ENCODE measurements at places on chromosomes 6 and 20.

GRCh38 chr20:35741892-35742740 lies at the start of gene RBM39:
RBM39 (minus strand) TSS chr20:35742260; CDS start chr20:35740874, 1,386 bp downstream.
- DNase-seq: peak; percentile 100

DNA sequence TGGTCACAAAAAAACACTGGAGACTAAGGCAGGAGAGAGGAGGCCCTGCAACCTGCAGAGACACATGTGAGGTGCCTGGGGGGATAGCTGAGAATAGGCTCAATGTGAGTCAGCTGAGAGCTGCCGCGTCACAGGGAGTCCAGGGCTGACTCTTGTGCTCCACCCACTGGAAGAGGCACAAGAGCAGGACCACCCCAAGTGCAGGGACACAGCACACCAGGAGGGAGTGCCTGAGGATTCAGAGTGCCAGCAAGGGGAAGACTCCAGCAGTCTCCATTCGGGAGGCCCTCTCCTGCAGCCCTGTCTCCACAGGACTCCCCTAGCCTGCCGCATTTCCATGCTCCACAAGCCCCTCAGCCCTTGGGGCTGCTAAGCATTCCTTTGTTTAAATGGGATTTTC lies 105.5 kb downstream of the HUS1B start:
- peak; percentile 7 for DNase-seq

DNA sequence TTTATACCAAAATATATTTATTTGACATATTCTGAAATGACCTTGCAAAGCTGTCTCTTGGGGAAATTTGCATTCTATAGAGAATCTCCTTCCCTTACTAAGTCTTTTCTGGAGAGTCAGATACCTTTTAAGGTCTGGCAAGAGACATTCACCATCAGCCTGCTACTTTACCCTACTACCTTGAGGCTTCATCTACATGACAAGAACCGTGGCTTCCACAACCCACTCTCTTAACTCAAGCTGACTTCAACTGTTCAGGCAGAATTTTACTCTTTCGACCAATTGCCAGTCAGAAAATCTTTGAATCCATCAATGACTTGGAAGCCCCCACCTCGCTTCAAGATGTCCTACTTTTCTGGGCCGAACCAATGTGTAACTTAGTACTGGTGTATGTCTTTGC lies 314.2 kb downstream of the LAMA2 start:
- DNase-seq: no peak

- DNase-seq: no peak
Observed at GRCh38 chr6:93238632-93239031, 180.7 kb downstream of the EPHA7 start.

GRCh38 chr6:163625265-163625664 lies 210.7 kb downstream of the QKI start:
- DNase-seq: no peak

DNA sequence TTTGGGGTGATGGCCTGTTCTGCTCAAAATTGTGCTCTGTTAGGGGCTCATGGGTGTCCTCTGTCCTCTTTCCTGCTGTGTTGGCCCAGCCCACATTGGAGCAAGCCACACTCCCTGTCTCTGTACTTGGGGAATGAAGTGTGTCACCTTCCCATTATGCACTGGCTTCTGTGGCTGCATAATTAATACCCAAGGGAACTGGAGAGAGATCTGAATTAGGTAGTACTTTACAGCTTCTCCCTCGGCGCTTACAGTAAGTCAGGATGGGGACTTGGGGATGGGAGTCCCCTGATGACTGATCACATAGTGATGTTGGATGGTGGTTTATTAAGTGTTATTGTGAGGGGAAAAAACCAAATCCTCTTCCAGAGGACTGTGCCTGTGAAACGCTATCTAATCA lies 116.6 kb downstream of the FOXO3 start:
- peak; percentile 53 for DNase-seq

DNA sequence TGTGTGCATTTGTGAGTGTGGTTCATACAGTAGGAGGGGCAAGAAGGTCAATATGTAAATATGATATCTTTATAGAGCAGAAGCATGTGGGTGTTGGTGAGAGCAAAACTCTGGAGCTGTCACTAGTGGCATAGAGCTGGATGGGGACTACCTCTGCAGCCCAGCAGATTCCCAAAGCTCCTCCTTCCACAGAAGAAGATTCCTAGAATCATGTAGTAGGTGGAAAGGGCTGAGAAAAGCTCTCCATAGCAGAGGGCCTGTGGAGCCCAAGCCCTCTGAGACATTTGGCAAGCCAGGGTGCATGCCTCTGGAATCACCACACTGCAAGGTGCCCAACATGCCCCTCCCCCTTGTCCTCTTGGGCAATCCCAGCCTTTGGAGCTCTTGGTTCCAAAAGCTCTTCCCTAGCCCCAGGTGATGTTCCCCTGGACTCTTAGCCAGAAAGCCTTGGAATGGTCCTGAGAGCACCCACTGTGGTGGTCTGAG lies 233.2 kb downstream of the LRFN2 start:
- DNase-seq: no peak

DNA sequence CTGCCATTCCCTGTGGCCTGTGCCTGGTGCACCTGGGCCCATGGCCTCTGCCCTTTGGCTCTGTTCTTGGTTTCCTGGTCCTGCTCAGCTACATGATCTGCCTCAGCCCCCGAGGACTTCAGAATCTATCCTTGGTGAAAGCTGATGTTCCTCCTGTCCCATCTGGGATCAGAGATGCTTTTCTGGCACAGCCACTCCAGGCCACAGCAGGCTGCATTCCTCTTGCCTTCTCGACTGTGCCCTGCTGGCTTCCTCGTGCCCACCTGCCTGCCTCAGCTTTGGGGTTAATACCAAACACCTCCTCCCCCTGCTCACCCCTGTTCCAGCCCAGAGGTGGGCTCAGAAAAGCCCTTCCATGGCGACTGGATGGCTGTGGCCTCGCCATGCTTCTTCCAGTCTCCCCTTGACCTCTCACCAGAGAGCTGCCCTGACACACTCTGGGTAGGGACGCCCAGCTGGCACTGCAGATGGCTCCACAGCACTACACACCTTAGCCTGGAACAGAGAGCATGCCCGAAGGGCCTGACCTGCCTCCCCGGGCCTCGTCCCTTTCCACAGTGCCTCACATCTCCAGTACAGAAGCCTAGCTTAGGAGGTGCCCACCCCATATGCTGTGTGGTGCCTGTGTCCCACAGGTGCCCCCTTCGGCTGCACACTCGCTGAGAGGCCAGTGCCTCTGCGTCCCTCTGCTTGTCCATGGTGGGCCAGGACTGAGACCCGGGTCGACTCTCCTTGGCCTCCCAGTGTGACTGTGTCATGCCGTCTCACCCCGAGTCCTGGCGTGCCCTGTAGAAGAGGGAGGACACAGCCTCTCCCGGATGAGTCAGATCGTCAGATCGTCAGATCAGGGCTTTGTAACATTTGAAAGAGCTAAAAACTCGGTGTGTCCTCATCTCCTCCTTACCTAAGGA lies 148.8 kb downstream of the DTNBP1 start:
- DNase-seq: no peak

DNA sequence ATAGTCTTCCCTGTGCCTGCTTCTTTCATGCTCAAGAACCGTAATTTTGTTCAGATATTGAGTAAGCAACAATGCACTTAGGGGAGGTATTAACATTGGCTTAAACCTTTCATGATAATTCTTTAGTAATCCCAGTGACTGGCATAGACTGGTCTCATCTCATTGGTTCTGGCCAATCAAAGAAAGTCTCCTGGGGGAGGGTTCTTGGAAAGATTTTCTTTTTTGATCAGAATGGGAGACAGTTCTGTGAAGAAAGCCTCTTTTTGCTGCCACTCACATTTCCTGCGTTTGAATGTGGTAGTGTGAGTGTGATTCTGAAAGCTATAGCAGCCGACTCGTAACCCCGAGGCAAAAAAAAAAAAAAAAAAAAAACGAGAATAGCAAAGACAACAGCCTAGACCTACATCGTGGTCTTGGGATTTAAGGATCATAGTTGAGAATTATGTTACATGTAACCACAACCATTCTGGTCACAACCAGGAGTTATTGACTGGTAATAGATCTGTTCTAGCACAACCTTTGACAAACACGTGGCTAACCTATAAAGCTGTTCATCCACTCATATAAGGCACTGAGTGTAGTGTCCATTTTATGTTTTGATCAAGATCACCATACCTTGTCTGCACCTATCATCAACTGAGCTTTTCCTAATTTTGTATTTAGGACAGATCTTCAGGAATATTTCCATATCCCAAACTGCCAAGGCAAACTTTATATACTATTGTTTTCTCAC lies 15.1 kb upstream of the TMEM217 start:
- DNase-seq: no peak

- no peak for DNase-seq
Observed at GRCh38 chr6:154925130-154925529, 70.0 kb upstream of the TIAM2 start.

DNA sequence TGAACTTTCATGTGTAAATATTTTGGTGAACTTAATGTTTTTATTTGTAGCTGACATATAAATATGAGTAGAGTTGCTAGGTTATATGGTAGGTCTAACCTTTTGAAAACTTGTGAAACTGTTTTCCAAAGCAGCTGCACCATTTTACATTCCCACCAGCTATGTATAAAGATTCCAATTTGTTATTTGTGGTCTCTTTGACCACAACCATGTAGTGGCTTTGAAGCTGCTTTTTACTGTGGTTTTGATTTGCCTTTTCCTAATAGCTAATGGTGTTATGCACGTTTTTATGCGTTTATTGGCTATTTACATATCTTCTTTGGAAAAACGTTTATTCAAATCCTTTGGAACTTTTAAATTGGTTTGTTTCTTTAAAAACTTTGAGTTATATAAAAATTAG lies 10.3 kb downstream of the CST3 start:
- no peak for DNase-seq

- DNase-seq: no peak
Observed at GRCh38 chr20:4383961-4384360, 337.7 kb upstream of the PRND start.

DNA sequence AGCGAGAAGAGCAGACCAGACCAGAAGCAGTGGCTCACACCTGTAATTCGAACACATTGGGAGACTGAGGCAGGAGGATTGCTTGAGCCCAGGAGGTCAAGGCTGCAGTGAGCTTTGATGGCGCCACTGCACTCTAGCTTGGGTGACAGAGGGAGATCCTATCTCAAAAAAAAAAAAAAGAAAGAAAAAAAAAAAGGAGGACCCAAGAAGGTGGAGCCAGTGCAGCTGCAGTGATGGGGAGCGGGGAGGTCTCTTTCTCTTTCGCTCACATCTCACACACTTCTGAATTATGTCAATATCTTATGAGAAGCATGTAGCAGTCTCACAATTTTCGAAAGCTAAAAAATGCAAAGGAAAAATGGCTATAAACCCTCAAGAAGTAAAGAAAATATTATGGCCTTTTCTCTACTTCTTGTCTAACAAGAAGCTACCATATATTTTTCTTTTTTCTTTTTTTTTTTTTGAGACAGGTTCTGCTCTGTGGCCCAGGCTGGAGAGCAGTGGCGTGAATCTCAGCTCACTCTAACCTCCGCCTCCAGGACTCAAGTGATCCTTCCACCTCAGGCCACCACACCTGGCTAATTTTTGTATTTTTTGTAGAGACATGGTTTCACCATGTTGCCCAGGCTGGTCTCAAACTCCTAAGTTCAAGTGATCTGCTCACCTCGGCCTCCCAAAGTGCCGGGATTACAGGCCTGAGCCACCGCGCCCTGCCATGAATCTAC lies 3.8 kb upstream of the SPO11 start:
- no peak for DNase-seq

GRCh38 chr6:1696463-1696850 lies 86.7 kb downstream of the FOXC1 start:
- no peak for DNase-seq

- no peak for DNase-seq
Observed at GRCh38 chr6:113649880-113650609, 207.1 kb upstream of the MARCKS start.

DNA sequence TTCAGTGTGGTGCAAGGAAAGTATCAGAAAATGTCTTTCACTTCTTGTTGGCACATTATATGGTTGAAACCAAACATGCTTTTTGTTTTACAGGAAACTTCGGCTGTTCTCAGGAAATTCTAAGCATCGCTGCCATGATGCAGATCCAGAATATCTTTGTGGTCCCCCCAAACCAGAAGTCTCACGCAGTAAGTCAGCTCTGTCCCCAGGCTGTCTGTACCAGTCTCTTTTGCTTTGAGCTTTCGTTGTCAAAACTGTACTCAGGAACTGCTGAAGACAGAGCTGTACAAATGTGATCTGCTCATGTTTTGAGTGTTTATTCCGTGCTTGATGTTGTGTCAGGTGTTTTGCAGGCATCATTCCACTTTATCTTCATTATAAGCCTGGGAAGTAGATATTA lies 59.6 kb downstream of the DHX35 start:
- no peak for DNase-seq

DNA sequence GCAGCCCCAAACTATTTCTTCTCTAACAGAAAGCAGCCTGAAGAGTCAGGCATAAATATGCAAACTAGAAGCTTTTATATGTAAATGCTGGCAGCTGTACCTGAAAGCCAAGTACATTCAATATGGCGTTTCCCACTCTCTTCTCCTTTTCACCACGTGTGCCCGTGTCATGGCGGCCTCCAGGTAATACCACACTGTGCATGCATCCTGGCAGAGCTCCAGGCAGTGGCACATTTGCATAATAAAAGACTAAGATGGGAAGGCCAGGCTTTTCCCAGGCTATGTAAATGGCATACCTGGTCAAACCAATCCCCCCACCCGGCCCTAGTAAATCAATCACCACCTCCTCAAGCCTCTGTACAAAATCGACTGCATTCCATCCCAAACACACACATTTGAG lies 120.6 kb downstream of the MMUT start:
- DNase-seq: no peak

DNA sequence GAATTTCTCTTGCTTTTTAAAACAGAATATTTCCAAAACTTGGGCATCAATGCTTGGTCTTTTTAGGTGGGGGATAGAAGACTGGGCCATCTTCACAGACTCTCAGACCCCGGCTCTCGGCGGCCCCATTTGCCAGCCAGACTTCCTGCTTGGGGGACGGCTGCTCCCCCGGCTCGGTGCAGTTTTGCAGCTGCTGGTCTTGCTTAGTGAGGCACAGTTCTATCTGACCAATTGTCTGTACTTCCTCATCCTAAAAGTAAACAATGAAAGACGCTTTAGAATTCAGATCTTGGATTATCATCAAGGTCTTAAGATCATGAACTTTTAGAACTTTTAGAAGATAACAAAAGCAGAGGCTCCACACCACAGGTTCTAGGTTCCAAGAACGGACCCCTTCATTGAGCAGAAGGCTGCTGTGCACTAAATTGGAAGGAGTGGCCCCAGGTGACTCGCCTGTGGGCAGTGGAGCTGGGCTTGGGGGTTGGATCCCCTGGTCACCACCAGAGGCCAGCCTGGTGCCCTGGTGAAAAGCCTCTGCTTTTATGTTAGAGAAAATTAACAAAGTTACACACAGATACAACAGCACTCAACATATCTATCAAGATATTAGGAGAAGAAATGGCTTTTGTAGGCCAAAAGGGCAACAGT lies 26.7 kb downstream of the RNASET2 start:
- no peak for DNase-seq

- DNase-seq: no peak
Observed at GRCh38 chr6:55569638-55570037, 9.4 kb downstream of the HMGCLL1 start.

GRCh38 chr20:39358052-39358451 lies 395.9 kb downstream of the DHX35 start:
- DNase-seq: no peak
